Activated T-helper 1 cell treated with anti-CD3 and anti-CD28 coated beads, Interleukin-2, amount 50 U/mL, for 16 hours (primary cell): ENCODE measurements at places on chromosomes 12 and 14.

DNA sequence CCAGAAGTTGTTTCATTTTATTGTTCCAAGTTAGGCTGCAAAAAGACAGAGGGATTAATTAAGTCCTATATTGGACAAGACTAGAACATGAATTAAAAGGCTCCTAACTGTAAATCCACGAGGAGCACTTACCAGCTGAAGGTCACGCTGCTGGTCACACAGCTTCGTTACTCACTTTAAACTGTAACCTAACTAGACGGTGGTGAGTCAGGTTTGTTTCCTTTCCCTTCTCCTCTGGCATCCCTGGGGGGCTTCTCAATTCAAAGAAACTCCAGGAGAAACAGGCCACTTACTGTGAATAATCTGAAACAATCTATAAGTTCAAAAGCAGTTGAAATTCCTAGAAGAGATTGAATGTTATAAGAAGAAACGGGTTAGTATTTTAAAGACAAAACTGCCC, 331.4 kb downstream of the BCAT1 start:
- DNase-seq, result no peak

- DNase-seq, result no peak
Measured at GRCh38 chr14:91586410-91586809, 76.3 kb upstream of the PPP4R3A start.

DNA sequence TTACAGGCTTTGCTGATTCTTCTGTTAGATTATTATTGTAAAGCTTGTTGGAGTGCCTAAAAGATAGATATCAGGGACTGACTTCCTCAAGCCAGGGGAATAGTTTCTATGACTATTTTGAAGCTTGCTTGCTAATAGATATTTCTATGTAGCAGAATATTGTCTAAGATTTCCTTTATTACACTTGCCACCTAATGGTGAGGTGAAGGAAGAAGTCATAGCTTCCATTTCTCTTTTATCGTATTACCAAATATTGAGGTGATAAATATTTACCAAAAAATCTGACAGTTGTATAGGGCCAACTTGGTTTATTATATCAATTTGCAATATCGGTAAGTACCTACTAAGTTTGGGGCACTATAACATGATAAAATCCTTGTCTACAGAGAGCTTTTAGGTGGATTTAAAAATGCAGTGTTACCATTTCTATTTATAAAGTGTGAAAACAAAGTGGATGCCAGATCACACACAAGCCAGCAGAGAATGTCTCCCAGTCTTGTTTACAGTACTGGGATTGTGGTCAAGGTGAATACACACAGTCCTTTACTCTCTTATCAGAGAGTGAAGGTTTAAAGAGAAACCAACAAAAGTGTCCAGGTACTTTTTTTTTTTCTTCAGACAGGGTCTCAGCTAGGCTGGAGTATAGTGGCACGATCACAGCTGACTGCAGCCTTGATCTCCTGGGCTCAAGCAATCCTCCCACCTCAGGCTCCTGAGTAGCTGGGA, 137.9 kb downstream of the IGF1 start:
- no peak for DNase-seq

- no peak for DNase-seq
Measured at GRCh38 chr14:33370426-33370825, 431.7 kb downstream of the NPAS3 start.

- DNase-seq, result no peak
Measured at GRCh38 chr12:69789351-69789750, 35.7 kb upstream of the MYRFL start.

- DNase-seq, result no peak
Measured at GRCh38 chr12:13183620-13184019, 12.9 kb upstream of the EMP1 start.

- DNase-seq, result no peak
Measured at GRCh38 chr14:24297190-24297964, 2.2 kb downstream of the DHRS1 start.

GRCh38 chr12:129226851-129227250, 373.6 kb downstream of the GLT1D1 start:
- DNase-seq, result no peak

DNA sequence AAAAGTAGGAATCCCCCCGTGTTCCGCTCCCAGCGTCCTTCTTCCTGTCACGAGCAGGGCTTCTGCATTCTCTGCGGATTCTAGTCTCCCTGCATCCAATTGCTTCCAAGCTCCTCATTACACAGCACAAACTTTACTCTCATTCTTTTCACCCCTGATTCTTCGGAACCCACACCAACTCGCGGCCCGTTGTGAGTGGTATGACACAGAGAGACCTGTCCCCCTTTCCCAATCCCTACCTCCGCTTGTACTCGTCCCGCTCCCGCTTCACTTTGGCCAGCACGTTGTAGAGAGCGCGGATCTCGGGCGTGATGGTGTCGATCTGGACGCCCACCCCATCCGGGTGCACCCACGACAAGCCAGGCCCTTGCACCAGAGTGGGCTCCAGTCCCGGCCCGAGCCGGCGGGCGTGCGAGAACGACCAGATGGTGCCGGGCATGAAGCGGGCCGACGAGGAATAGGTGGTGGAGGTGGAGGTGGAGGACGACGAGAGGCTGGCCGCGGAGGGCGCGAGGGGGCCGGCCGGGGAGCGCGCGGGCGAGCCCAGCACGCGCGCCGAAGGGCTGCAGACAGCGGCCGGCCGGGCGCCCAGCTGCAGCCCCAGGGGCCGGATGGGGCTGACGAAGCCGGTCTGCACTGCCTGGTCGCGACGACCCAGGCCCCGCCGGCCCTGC, 687 bp downstream of the IFFO1 start:
- DNase-seq, result no peak

GRCh38 chr14:104547310-104547997, 32.1 kb upstream of the C14orf180 start:
- no peak for DNase-seq

- no peak for DNase-seq
Measured at GRCh38 chr12:83128540-83128939, 441.8 kb downstream of the TMTC2 start.

DNA sequence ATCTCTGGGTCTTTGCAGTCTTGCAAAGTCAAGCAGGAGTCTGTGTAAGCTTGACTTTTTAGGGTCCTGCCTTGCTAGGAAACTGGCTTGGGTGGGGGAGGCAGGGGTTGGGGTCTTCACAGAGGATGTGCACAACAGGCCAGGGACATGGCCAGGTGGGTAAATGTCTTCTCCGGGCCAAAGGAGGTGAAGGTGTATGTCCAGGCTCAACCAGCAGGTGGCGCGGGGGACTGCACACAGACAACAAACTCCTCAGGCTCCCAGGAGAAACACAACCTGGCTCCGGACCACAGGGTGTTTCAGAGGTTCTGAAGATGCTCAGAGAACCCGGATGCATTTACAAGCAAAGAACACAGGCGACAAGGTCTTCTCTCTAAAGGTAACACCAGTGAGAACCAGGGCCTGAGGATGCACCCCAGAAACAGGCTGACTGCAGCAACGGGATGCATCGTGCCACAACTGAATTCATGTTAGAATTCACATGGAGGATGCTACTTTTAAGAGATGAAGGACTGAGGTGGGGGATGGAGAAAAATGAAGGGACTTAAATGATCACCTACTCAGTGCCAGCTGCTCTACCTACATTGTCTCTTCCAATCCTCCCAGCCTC, 56.0 kb downstream of the PLEKHG3 start:
- DNase-seq, result peak; percentile 37

DNA sequence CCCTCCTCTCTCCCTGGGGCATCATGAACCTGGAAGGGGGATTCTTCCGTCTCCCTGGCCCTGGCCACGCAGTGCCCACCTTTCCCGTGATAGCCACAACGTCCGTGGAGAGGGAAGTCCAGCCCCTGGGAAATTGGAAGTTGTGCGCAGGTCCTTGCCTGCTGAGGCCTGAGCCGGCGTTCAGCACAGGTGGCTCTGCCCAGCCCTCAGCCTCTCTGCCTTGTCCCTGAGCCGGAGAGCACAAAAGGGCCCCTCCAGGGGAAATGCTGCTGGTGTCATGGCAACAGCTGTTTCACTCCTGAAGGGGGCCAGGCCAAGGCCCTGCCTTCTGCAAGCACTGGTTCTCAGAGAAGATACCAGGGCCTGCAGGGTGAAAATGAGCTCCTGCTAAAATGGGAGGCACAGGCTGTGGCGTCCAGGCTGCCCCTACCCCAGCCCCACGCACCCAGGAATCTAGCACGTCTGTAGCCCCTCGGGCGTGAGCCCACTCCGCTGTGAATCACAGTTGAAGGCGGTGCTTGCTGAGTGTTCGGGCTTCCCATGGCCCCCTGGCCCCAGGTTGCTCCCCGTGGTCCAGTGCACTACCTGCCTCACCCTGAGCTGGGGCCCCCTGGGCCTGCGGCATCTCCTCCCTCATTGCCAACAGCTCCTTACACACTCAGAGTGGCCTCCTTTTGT, 149.4 kb downstream of the ADGRD1 start:
- DNase-seq, result no peak

DNA sequence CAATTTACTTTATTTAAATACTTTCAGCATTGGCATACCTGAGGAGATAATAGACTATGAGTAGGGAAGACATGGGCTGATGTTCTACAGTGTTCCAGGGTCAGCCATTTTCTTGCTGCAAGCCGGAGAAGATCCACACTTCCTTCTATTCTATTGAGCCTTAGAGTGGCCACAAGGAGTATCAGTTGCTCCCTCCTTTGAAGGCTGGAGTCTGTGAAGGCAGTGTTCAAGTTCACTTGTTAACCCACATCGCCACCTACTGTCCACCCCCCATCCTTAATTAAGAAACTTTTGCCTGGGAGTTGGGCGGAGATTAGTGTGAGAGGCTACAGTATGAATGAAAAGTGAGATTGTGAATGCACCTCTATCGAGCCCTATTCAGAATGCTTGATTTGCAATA, 666.6 kb downstream of the NRXN3 start:
- DNase-seq, result no peak

GRCh38 chr12:126051611-126052107, 986.4 kb downstream of the AACS start:
- no peak for DNase-seq

- DNase-seq, result no peak
Measured at GRCh38 chr12:1911598-1912575, 6.6 kb downstream of the CACNA2D4 start.

DNA sequence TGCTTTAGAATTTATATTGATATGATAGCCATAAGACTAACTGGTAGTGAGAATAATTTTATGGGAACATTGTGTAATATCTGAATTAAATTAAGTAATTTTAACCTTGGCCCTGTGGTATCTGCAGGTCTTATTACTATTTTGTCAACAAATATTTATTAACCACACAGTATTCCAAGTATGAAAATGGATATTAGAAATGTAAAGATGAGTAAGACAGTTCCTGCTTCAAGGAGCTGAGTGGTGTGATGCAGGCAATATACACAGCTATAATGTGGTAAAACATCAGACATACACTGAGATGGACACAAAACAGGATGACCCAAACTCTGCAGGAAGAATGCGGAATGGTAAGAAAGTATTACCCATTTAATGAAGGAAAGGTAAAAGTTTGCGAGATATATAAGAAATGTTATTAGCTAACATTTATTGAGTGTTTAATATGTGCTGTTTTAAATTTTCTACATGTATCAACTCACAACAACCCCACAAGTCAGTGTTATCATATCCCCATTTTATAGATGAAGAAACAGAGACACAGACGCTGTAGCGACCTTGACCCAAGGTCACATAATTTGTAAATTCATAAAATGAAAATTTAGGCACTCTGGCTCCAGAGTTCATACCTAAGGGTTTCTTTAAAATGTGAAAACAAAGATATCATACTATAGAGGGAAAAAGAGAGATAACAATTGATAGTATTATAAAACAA, 12.7 kb downstream of the ABCD2 start:
- no peak for DNase-seq

DNA sequence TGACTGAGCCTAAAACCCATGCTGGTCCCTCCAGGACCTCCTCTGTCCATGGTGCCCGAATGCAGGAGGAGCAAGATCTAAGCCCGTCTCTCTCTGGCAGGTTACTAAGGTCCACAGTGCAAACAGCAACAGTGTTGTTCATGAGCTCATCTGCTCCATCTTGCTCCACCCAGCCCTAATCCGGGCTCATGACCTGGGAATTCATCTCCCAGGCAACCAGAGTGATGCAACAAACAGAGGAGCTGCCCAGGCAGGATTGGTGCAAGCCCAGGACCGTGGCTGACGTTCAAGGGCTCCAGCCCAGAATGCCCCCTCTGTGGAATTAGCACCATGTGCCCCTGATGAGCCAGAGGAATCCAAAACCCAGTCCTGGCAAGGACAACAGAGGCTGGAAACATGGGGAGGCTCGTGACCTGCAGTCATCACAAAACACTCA, 29.9 kb downstream of the HSPB8 start:
- no peak for DNase-seq

- DNase-seq, result no peak
Measured at GRCh38 chr12:56165369-56165768, 7.2 kb downstream of the MYL6 start.

DNA sequence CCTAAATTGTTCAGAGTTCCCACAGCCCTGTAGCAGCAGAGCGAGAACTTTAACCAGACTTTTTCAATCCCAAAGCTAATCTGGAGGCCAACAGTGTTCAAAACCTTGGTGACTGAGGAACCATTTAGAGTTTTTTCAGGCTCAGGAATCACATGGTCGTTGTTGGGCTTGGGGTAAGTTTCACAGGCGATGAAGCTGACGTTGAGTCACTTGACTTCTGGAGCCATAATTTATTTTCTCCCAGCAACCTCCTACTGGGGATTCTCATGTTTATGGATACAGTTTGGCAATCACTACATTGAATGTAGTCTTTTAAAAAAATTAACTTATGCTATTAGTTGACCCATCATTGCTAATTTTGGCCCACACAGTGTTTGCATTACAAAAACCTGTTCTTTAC, 34.5 kb downstream of the SSPN start:
- no peak for DNase-seq

DNA sequence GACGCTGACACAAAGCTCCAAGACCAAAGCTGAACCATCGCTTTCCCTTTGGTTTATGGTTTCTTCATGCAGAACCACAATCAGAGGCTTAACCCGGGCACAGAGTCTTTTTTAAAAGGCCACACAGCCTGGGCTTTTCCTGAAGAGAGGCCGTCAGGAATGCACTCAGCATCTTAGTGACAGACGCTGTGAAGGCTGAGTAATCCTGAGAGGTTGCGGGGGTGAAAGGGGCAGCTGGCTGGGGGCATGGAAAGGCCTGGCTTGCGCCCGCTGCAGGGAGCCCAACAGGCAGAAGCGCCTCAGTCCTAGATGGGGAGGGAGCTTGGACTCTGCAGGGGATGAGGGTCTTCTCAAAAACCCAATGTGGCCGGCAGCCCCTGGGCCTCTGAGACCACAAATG, 13.6 kb downstream of the CTDSP2 start:
- DNase-seq, result no peak

- DNase-seq, result no peak
Measured at GRCh38 chr14:98370352-98370751, 901.6 kb downstream of the BCL11B start.

DNA sequence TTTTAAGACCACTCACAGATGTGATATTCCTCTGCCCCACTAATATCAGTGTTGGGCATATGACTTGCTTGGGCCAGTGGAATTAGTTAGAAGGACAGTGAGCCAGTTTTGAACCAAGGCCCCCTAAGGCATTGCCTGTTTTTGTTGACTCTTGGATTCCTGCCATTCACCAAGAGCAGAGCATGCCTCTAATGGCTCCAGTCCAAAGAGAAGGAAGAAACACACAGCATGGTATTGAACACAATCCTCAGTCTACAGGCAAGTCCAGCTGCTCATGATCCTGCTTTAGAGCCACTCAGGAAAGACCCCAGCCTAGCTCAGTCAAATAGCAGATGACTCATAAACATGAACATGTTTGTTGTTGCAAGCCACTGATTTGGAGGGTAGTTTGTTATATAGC, 1201.5 kb downstream of the BCL11B start:
- DNase-seq, result no peak
